ENCODE measurements at places on chromosomes 13 and 19.
A peak's percentile ranks its signal among the peaks of the same experiment; 100 is the strongest.

- DNase-seq: no peak
These were observed 6.6 kb upstream of the FBXW9 start for GRCh38 chr19:12703046-12703445.

GRCh38 chr13:84479656-84480055, 597.4 kb upstream of the SLITRK1 start:
- DNase-seq: no peak

- no peak for DNase-seq
These were observed 2.1 kb upstream of the CIRBP start for GRCh38 chr19:1266916-1267476.

DNA sequence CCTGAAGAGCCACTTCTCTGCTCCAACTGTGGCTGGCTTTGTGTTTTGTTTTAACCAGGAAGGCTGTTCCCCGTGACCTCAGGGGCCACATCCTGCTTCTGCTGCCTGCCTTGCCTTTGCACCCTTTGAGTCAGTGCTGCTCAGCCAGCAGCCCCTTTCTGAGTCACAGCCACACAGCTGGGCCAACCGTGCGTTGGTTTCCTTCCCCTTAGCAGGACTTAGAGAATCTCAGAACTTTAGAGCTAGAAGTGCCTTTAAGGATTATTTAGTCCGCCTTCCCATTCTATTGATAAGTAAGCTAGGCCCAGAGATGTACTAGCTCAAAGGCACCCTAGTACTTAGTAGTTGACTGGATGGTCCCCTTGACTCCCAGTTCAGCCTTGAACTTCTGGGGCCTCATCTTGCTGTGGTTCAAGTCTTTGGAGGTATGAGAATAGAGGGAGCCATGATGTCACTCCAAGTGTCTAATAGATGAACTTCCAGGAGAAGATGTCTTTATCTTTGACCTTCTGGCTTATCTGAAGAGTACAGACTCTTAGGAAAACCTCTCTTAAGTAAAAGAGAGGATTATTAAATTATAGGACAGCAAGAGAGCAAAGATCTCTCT, 8.0 kb downstream of the RGCC start:
- DNase-seq: peak; percentile 84

DNA sequence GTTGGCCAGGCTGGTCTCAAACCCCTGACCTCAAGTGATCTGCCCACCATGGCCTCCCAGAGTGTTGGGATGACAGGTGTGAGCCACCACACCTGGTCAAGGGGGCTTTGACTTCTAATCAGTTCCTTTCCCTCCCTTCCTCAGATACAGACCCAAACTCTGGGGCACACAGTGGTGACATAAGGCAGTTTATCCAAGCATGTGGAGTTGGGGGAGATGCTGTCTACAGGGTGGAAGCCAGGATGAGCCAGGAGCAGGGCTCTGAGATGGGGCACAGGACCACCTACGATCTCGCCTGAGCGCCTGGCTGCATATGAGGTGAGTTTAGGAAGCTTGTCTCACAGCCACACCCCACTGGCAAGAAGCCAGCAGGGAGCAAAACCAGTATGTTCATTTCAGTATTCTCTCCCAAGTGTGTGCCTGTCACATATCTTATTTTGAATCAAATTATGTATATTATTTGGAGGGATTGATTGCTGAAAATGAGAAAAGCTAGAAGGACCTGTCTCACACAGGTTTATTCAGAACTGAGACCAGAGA, 67.7 kb downstream of the KCTD15 start:
- DNase-seq: no peak

Measured in glomerular endothelial cell (primary cell).